ENCODE measurements at places on chromosomes 3 and 15.

DNA sequence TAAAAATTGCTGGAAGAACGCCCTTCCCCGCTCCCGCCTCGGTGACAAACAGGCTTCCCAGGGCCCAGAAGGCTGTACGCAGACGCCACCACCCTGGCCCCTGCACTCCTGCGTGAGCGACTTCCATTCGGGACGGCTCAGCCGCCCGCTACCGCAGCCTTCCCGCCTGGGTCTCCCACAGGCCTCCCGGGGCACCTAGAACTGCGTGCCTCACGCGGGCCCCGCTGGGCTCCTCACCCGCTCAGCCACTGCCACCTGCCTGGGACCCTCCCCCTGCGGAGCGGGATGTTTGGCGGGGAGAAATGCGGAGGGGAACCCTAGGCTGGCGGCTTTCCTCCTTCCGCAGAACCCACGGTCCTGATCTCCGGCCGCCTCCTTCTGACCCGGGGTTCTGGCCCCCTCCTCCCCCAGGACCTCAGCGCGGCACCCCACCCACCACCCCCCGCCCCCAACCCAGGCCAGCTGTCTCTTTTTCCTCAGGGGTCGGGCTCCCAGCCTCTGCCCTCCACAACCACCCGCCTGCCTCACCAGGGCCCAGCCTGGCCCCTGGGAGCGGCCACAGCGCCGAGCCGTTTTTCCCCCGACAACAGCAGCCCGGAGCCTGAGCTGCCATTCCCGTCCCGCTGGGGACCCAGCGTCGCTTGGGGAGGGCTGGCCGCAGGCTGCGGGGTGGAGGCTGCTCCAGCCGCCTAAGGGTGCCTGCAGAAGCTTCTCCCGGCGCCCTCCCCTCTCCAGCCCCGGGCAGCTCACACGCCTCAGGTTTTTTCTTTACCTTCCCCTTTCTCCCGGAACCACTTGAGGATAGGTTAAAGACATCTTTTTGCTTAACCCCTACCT, 27.6 kb upstream of the RAB7A start:
- DNase-seq, result no peak

DNA sequence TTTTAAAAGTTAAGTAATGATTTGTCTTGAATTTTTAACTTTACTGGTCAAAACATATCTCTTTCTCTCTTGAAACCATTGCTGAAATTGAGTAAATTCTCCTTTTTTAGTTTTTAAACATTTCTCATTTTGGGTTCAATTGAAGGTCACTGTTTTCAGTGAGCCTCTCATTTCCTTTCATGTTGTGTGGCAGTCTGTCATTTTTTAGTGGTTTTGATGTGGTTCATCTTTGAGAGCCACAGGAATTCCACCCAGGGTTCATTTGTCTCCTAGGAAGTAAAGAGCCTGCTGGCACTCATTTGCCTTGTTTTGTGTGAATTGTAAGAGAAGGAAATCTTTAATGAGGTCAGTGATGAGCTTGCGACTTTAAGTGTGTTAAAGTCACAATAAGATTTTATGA, 10.4 kb downstream of the CLDN11 start:
- no peak for DNase-seq

GRCh38 chr15:52078876-52079700, 33.5 kb downstream of the BCL2L10 start:
- peak; percentile 73 for DNase-seq

DNA sequence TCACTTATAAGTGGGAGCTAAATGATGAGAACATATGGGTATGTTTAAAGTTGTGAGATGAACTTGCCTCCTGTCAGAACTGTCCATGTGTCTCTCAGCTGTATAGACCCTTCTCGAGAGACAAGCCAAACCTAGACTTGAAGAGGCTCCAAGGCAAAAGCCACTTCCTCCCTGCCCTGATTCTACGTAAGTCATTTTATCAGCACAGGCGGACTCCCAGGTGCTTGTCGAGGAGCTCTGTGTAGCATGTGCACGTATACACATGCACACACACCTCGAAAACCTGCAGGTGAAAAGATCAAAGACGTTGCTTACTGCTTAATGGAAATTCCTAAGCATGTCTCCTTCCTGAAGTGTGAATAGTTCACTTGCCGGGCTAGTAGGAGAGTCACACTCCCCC, 5.6 kb upstream of the CLEC3B start:
- DNase-seq, result no peak

GRCh38 chr3:151236736-151237135, 33.7 kb upstream of the GPR171 start:
- DNase-seq, result no peak

GRCh38 chr3:107687056-107687581, 164.4 kb downstream of the BBX start:
- DNase-seq, result no peak

GRCh38 chr15:67794832-67795574, 30.3 kb upstream of the SKOR1 start:
- DNase-seq, result no peak

DNA sequence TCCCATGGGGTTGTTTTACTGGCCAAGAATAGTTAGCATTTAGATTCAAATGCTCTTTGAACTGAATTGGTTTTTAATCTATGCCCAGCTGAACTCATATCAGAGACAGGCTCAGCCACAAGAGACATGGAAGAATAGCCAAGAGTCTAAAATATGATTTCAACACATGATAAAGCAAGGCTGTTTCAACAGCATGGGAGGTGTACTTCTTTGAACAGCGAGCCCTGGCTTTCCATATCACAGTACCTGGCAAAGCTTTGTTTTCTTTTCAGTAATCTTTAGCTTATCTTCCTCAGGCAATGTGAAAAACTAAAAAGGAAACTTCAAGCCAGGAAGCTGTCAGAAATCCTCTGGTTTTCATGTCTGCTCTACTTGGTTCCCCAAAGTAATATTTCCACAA, 413.6 kb upstream of the ADAMTS9 start:
- DNase-seq, result no peak

GRCh38 chr3:149560001-149560400, 85.5 kb downstream of the TM4SF4 start:
- no peak for DNase-seq

- no peak for DNase-seq
Observed at GRCh38 chr3:41357271-41357670, 158.0 kb downstream of the CTNNB1 start.

GRCh38 chr3:115211810-115212492, 64.9 kb upstream of the ZBTB20 start:
- no peak for DNase-seq

GRCh38 chr3:143436231-143436930, 316.8 kb downstream of the CHST2 start:
- no peak for DNase-seq

DNA sequence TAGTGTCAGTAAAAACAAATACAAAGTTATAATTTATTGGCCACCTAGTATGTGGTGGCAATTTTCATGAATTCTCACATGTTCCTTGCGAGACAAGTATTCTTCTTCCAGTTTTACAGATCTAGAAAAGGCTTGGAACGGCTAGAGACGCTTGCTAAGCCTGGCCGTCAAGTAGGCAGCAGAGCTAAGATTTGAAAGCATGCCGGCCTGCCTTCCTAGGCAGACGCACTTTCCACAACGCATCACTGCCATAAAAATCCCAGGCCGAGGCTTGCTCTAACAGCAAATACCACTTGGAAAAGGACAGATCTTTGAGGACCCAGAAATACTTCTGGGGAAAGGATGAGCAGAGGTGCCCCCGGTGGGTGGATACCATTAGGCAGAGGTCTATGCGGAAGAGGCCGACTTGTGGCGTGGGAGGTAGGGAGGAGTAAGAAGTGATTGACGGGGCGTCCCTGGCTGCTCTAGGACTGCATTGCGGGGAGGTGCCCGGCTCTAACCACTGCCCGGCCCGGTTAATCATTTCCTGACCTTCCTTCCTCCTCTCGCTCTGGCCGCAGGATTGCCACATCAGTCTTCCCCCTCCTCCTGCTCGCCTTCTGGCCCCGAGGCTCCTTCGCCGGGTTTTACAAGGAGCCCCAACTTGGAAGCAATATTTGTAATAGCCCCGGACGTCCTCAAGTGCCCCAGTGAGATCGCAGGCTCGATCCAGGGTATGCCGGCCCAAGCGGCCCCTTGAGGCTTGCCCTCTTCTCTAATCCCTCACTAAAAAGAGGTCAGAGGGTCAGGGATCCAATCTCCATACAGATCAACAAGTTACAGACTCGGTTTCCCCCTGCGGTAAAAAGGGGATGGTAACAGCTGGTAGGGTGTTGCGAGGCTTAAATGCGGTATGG, 1.3 kb upstream of the USP3 start:
- no peak for DNase-seq

DNA sequence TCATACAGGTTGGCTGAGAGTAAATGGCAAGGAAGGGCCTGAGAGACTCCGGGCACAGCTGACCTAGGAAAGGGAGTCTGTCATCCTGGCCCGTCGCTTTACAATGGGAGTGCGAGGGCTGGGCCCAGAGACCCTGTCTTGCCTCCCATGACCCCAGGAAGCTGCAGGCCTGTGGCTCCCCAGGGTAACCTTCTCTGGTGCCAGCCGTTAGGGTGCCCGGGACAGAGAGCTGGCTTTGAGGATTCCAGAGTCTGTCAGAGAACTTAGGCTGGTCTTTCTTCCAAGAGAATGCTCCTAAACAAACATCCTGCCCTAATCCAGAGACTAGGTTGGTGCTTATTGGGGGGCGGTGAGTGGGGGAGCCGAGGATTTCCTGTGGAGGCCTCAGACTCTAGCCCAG, 18.5 kb downstream of the ZNF710 start:
- DNase-seq, result no peak

DNA sequence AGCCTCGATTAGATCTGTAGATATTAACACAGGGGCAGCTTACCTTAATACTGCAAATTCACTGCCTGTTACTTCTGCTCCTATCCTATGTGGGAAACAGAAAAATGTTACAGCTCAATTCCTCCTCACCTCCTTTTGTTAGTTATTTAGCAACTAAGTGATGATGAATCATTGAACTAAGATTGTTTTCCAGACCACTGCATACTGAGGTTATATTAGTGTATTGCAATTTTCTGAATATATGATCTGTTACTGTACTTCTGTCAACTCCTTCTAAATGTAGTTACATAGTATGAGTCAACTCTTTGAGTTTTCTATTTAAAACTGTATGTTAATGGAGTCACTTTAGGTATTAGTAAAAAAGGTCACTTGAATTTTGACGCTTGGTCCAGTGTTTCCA, 331.5 kb upstream of the SLCO3A1 start:
- no peak for DNase-seq

- no peak for DNase-seq
Observed at GRCh38 chr3:12363397-12364195, 74.7 kb downstream of the PPARG start.

- no peak for DNase-seq
Observed at GRCh38 chr3:183239046-183239445, 14.0 kb upstream of the B3GNT5 start.

DNA sequence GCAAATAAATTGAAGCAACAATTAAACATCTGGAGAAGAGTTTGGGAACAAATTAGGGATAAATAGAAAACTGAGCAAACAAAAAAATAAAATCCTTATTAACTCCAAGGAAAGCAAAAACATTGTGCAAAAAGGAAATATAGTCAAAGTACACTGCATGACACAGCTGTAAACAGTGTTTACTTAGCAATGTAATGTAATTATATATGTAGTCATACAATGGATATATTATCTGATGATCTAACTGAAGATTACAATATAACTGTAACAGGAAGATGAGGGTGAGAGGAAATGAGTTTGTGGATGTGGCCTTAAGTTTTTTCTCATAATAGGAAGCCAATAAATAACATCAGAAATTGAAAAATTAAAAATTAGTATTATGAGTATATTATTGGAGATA, 42.5 kb downstream of the SCN10A start:
- DNase-seq, result no peak

GRCh38 chr3:18442756-18443664, 17.9 kb upstream of the SATB1 start:
- DNase-seq, result no peak

- no peak for DNase-seq
Observed at GRCh38 chr3:114439284-114439683, 145.5 kb downstream of the TIGIT start.

GRCh38 chr15:84035399-84035766, 200.2 kb upstream of the GOLGA6L4 start:
- no peak for DNase-seq

DNA sequence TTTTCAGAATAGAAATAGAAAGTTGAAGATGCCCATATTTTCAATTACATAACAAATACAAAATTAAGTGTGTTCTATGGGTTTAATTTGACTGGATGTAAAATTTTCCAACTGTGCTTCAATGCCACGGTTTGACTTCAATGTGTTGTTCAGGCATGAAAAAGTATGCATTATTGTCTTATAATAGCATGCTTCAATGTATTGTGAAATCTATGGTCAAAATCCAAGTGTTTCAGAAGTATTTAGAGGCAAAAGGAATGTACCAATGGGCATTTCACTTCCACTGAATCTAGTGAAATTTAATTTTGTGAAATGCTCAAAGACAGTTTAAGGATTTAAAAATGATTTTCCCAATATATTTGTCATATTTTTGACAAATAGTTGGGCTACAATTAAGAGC, 16.0 kb downstream of the NEK10 start:
- DNase-seq, result no peak

GRCh38 chr3:155608228-155608920, 136.5 kb downstream of the PLCH1 start:
- no peak for DNase-seq

DNA sequence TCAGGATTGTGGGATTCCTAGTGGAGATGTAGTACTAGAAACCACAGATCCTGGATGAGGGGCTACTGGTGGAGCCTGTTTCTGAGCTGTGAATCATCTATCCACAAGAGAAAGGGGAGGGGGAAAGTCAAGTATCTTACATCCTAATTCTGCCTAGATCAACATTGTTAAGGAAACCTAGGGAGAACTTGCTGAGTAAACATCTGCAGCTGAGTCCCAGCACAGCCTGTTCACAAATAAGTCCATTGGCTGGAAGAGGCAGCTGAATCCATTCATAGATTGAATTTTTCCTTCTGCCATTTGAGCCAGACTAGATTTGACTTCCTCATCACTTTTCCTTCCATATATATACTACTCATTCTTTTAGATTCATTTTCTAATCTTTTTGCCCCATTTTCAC, 460.5 kb downstream of the TUSC7 start:
- DNase-seq, result no peak

- DNase-seq, result no peak
Observed at GRCh38 chr15:39588531-39589192, 7.8 kb downstream of the THBS1 start.

All from stimulated activated CD4-positive, alpha-beta T cell treated with anti-CD3 and anti-CD28 coated beads, Interleukin-15, amount 100 ng/mL, for 1 hour (primary cell).